ENCODE measurements at places on chromosomes 5 and 9.

- DNase-seq = no peak
These were observed 13.1 kb upstream of the SFXN1 start for GRCh38 chr5:175465282-175465681.

GRCh38 chr9:120900824-120901223 is 23.8 kb upstream of the PHF19 start:
- DNase-seq = no peak

DNA sequence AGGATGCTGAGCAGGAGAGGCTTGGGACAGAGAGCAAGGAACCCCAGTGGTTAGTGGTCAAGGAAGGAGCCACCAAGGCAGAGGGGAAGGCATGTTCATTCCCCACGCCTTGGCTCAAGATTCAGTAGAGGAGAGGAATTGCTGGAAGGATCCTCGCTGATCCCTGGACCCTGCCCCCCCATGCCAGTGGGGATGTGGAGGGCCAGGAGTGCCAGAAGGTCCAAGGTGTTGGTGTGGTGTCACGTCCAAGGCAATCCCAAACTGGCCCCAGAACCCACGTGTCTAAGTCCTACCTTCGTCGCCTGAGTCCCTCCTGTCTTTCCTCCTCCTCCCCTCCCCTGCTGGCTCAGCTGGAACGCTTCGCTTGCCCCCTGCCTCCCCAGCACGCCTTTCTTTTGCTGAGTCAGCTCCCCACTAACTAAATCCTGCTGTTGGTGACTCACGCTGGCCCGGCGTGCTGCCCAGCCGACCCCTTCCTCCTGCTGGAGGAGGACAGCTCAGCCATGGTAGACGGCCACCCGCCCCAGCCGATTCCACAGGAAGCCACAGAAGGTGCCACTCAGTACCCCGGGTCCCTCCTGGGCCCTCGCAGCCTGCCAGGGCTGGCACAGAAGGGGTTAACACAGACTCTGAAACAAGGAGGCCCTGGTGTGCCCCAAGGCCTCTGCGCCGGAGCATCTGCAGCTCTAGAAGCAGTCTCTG is 37.6 kb upstream of the ORM1 start:
- peak; percentile 89 for DNase-seq

GRCh38 chr5:123805300-123805699 is 293.3 kb downstream of the CSNK1G3 start:
- DNase-seq = no peak

DNA sequence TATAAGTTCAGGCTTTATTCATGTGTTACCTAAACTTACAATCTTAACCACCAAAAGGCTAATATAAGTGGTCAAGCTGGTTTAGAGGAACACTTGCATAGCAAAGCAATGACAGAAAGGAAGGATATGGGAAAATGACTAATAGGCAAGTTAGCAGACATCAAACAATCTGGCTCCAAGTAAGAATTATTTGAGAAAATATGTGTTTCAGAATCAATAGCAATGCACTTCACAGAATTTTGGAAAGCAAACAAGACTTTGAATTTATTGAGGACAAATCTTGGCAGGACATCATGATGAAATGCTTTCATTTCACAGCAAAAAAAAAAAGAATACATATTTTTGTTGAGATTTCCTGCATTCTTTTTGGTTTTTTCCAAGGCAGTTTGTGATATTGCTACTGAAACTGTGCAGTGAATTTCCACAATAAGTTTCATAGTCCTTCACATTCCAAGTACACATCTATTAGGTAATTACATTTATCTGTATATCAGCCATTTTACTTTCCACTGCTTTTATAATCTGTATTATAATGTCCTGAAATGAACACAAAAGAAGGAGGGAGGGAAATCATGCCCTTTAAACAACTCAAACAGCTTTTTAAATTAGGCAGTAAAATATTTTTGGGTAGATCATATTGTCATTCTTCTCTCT is 417.9 kb downstream of the NR2F1-AS1 start:
- DNase-seq = peak; percentile 86

Measured in renal cortical epithelial cell (primary cell).